ENCODE measurements at places on chromosomes 1 and 21. TPM values are rescaled to one million over a fixed set of nuclear protein-coding genes. Genes with fewer than 3 reads are reported as not detected.

DNA sequence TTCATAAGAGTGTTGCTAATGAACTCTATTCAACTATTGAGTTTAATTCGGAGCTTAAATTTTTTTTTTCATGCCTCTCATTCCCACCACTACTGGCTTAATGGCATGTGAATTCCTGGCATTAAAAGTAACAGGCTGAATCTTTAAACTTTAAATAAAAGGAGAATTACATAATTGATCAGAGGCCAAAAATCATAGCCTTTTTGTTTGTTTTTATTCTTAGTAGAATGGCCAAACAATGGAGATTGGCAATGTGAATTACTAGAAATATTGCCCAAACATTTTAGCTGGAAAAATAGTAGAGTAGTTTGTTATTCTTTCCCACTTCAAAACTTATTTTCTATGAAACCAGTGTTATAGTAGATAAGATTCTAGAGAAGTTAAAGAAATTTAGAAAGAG is 25.1 kb upstream of the PDC start:
- no peak for DNase-seq

GRCh38 chr1:227891955-227892488 is 55.7 kb downstream of the WNT9A start:
- no peak for DNase-seq

DNA sequence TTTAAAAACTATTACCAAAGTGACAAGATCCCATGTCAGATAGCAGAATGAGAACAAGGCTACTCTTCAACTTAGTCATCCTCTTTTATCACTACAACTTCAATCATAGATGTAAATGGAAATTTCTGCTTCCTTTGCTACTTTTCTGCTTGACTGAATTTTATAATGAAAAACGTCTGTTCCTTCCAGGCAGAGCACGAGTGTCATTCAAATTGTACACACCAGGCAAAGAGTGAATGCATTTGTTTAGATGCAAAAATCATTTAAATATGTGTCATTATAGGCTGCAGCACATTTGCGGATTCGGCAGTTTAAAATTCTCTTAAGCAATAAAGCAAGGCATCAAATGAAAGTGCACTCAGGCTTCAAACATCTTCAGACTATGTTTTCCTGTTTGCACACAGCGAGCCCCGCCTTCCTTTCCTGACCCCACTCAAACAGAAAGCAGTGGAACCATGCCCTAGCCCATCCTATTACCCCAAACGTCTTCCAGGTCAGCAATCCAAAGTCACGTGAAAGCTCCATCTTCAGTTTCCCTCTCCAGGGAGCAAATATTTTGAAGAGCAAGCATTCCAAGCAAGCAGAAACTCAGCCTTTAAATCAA is 99.6 kb downstream of the APP start:
- DNase-seq = no peak

DNA sequence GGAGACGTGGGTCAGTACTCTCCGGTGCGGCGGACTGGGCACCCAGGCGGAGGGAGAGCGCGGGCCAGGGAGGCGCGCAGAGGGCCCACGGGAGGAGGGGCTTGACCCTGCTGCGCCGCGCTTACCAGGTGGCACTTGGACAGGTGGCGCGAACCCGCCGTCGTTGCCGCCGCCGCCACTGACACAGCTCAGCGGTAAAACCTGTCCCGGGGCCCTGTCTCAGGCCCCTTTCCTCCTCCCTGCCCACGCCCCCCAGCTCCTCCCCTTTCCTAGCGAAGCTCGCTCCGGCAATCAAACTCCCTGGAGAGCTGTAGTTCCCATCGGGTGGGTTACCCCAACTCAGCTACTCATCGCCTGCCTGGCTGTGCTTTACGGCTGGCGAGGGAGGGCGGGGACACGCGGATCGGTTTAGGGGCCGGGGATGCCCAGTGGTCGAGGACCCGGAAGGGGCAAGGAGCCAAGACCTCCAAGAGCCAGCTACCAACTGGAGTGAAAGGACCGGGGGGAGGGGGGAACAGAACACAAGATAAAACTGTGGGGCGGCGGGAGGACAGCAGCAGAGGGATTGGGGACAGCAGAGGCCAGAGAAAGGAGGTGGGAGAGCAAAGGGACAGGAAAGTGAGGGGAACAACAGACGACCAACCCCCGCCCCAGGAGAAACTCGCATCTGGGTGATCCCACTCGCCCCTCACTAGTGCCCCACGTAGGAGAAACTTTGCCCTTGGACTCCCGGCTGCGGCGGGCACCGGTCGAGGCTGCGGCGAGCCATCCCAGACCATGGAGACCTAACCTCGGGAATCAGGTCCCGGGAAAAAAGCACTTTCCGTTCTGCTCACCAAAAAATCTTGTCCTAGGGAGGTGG is 2.9 kb downstream of the GFI1 start:
- DNase-seq = no peak

DNA sequence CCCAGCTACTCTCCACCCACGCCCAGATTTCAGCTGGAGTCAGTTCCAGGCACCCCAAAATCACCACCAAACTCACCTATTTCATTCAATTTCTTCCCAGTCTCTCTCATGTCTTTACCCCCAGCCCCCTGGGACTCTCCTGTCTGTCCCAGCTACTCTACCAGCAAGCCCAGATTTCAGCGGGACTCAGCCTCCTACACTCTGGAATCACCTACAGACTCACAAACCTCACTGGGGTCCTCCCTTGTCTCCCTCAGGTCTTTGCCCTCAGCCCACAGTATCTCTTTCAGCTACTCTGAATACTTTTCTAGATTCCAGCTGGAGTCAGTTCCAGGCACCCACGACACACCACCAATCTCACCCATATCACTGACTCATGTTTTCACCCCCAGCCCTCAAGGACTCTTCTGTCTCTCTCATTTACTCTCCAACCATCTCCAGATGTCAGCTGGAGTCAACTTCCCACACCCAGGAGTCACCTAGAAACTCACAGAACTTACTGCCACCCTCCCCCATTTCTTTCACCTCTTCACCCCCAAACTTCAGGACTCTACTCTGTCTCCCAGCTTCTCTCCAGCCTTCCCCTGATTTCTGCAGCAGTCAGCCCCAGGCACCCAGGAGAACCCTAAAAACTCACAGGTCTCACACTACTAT is 1529.3 kb upstream of the TPTE start:
- DNase-seq = no peak

DNA sequence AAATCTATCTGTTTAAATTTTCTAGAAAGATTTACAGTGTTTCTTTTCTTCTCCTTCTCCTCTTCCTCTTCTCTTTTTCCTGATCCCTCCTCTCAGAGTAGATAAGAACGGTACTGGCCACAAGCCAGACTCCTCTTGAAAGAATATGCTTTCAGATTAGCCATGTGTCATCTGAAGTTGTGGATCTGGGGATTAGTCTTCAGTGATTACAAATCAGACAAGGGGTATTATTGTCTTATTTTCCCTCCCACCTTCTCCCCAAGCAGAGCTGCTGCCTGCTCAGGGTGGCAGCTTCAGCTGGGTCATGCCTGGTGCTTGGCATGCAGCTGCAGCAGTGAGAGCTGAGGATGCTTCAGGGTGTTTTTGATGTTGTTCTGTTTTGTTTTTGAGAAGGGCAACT is 42.7 kb downstream of the SGIP1 start:
- DNase-seq = no peak

DNA sequence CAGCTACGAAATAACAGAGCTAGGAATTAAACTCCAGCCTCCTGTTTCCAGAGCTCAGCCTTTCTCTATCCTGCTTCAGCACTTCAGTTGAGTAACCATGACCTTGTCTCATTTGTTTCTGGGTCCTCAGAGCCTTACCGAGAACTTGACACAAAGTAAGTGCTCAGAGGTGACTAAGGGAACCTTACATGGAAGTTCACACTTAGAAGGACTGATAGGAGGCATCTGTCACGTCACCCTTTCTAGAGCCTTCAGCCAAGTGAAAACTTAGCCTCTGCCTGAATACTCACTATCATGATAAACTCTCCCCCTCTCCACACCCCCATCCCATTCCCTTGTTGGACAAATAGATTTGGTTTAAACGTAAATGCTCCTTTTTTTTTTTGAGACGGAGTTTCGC is 9.8 kb upstream of the LUZP1 start:
- DNase-seq = no peak

- DNase-seq = peak; percentile 28
These were observed 1.4 kb downstream of the NCAM2 start for GRCh38 chr21:20999659-21000058.

DNA sequence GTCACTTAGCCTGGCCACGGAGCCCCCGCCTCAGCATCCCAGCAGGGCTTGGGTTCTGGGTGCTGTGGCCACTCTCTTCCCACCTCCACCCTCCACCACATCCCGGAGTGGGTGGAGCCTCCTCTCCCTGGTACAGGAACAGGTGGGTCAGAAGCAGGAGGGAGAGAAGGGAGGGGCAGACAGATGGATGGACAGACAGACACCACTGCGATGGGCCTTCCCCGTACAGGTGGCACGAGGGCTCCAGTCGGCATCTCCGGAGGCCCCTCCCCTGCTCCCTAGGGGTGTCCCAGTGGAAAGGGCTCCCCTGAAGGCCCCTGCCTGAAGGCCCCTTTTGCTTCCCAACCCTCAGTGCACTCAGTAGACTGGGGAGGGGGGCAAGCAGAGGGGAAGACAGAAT is 96.9 kb upstream of the TARDBP start:
- DNase-seq = no peak

GRCh38 chr1:183687546-183688304 is 34.6 kb upstream of the APOBEC4 start:
- no peak for DNase-seq

DNA sequence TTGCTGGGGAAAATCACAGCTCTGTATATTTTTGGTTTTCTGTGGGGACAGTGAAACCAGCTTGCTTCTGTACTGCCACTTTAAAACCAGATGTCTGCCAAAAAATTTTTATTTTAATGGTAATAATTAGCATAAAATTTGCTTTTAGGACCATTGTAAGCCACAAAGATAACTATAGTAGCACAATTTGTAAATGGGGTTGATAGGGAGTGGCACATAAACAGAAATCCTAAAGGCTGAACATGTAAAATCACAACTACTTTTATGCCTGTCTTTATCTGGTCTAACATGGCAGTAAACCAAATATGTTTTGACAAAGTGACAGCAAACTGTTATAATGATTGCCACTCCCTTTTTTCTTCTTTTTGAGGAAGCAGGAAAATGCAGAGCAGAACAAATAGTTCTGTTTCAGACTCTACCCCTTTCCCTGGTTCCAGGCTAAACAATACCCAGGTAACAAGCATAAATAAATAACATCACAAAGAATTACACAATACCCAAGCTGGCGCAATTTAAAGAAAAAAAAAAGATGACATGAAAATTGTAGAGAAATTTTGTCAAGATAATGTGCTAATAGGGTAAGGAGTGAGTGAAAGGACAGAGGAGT is 24.0 kb upstream of the CCDC181 start:
- DNase-seq = peak; percentile 24

DNA sequence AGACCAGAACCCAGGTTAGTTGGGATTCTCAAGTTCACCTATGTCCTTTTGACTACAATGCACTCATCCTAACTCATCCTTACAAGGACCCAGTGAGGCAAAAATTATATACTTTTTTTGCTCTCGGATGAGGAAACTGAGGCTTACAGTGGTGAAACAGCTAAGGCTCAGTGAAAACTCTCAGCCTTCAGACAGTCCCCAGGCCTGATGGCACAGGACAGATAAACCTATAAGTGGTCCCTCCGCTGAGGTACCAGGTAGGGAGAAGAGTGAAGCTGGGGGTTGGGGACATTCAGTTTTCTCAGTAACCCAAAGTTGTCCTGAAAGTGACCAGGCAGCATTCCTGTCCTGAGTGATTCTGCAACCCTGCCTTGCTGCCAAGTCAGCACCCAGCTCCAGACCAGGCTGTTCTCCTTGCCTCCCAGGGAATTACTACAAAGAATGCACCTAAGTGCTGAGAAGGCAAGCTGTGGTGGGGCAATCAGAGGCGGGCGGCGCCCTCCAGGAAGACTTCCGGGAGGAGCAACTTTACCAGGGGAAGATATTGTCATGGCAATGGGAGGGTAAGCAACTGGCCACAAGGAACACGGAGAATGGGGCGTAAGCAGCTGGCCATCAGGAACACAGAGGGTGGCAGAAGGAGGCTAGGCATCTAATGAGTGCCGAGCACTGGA is 4.6 kb downstream of the TENT5B start:
- peak; percentile 94 for DNase-seq

GRCh38 chr1:234730770-234731568 is 121.0 kb upstream of the IRF2BP2 start:
- DNase-seq = no peak

- peak; percentile 81 for DNase-seq
These were observed 9.5 kb upstream of the TNFRSF14 start for GRCh38 chr1:2546515-2547209.

- no peak for DNase-seq
These were observed 2.3 kb upstream of the NENF start for GRCh38 chr1:212430416-212430815.

GRCh38 chr1:165191087-165191486 is 165.4 kb downstream of the LMX1A start:
- DNase-seq = no peak

GRCh38 chr1:113977906-113978305 is 1.4 kb upstream of the OLFML3 start:
- DNase-seq = no peak

- no peak for DNase-seq
These were observed 316.8 kb downstream of the PTBP2 start for GRCh38 chr1:97038410-97038809.

DNA sequence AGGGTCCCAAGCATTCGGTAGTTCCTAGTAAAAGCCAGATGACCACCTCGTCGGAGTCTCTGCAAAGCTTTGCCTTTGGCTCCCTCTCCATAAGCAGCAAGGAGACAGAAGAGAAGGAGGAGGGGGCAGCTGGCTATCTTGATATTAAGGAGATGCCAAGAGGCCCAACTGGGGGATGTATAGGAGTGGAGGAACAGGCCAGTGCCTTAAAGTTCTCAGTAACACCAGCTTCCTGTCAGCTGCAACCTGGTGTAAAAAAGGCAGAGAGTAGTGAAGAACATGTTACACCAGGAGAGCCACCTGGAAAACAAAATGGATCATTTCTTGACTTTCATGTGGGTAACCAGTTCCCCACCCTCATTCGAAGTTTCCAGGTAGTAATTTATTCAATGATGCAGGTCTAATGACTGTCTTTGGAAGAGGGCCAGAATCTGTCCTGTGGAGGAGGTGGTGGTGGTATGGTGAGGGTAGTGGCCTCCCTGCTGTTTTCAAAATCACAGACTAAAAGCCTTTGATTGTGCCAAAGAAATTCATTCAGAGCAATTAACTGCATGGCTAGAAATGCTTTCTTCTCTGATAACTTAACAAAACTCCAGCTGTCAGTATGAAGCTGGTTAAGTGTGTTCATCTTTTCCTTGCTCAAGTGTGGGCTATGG is 27.3 kb downstream of the TMEM200B start:
- no peak for DNase-seq

- DNase-seq = no peak
These were observed 71.3 kb downstream of the HLX start for GRCh38 chr1:220950576-220950975.

Gene KRTAP13-2
- not detected for total RNA-seq

Gene ESPN
- 5.2 TPM for total RNA-seq

Gene MXRA8
- total RNA-seq = not detected

Gene GPA33
- total RNA-seq = 2.9 TPM

Gene LCE1C
- not detected for total RNA-seq

Gene AJAP1
- not detected for total RNA-seq

Gene LCK
- 0.33 TPM for total RNA-seq

Gene KRTAP19-1
- total RNA-seq = not detected

Gene TSPEAR
- not detected for total RNA-seq

Gene MCOLN3
- not detected for total RNA-seq

Measured in HT-29 (cell line).